Stimulated activated CD4-positive, alpha-beta T cell treated with anti-CD3 and anti-CD28 coated beads, Interleukin-1b, Interleukin-23, amount 100 ng/mL, for 4 hours (primary cell): ENCODE measurements at places on chromosomes 6 and 20.

DNA sequence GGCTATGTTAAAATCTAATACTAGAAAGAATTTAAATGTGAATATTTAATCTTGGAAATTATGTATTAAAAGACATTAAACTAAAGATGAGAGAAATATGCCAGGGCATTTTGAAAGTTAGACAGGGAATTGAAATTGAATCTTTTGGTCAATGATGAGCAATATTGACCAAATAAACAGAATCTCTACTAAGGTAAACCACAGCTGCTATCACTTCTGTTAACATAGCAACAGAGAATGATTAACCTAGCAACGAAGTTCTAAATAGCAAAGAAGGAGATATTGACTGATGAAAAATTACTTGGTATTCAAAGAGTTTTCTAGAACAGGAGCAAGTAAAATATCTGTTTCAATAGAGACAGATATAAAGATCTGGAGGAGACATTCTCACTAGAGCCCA lies 45.2 kb upstream of the RSPO3 start:
- no peak for DNase-seq

DNA sequence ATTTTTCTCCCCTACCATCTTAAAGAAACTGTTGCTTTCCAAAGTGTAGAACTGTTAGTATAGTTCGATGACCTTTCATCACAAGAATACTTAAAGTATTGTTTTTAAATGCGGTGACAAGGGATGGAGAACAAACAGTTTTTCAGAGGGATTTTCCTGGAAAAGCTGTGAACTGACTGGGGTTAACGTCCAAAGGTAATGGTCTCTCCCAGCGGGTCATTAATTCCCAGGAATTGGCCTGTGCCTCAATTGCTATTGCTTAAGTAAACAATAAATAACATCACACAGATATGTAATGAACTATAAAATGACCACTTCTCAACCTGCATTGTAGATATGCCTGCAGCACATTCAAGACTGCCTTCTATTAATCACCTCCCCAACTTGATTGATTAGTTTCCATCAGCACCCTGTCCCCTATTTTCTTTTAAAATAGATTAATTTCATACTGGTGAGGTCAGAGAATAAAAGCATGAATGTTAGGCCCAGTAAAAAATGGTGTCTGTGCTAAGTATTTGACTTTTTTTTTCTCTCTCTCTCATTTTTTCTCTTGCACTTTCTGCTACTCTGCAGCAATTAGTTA lies 268.2 kb downstream of the SAMD5 start:
- no peak for DNase-seq

DNA sequence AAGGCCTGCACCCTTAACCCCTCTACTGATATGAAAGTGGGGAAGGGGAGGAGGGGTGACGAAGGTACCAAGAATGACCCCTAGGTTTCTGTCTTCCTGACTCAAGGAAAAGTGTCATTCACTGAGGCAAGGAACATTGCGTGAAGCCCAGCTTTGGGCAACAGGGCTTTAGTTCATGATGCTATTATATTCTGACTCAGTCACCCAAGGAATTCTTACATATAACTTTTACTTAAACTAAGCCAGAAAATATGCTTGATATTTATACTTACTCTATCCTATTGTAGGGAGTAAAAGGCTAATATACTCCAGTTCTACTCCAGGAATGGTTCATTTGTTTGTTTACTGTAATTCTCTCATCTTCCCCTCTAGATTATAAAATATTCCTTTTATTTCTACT lies 60.5 kb downstream of the DOP1A start:
- no peak for DNase-seq

DNA sequence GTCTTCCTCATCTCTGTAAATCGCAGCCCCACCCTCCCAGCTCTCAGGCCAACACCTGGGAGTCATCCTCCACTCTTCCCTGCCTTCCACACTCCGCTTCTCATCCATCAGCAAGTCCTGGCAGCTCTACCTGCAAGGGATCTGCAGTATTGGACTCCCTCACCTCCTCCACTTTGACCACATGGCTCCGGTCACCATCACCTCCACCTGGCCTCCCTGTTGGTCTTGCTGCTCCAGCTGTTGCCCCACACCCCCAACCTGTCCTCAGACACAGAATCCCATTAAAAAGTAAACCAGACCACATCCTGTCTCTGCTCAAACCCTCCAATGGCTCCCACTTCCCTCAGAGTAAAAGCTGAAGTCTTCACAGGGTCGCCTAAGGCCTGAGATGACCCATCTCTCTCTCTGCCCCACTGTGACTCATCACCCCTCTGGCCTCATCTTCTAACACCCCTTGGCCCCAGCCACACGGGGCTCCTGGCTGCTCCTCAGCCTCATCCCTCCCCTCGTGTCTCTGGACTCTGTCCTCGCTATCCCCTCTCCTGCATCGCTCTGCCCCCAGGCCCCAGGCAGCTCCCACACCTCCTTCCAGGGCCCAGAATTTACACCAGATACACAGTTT lies 185.1 kb upstream of the SULF2 start:
- DNase-seq: no peak

- no peak for DNase-seq
Measured at GRCh38 chr6:11386726-11387125, 150.8 kb upstream of the TMEM170B start.

- no peak for DNase-seq
Measured at GRCh38 chr20:20440481-20440880, 72.6 kb downstream of the INSM1 start.

DNA sequence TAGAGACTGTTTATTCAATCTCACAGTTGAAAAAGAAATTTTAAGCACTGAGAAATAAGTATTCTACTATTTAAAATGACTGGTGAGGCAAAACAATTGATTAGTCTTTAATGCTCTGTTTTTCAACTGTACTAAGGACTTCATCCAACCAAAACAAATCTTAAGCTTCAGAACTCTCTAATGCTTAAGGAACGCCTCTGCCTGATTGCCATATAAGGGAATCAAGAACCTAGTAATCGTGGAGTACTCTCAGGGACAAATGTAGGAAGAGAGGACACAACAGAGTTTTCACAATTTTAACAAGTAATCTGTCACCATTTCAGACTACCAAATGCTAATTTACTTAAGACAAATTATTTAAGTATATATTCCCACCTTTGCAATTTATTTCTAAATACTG lies 16.1 kb downstream of the FBXO30 start:
- DNase-seq: no peak

DNA sequence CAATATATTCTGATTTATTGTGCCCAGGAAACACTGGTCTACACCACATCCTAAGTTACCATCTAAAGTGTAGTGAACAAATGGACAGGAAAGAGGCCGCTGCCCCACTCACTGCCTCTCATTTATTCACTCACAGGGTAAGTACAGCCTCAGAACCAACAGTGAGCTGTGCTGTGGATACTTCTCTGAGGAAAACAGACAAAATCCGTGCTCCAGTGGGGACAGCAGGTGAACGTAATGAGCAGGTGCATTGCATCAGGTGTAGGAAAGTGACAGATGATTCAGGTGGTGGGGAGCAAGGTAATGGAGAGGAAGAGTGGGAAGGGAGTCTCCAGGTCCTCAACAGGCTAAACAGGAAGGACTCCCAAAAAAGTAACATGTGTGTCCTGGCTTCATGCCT lies 8.4 kb upstream of the ULBP2 start:
- no peak for DNase-seq

DNA sequence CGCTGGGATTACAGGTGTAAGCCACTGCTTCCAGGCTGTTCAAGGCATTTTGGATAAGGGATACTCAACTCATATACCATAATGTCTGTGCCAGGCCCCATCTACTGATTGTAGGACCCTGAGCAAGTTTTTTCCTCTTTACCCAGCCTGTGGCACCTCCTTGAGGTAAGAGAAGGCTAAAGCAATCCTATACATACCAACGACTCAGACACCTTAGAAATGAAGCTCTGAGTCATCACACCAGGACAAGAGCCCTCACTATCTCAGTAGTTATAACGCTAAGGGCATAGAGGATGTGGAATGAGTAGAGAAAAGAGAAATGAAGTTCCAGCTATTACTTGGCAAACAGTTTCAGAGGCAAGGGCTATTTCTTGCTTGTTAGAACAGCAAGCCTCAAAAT lies 16.9 kb downstream of the NDRG3 start:
- no peak for DNase-seq

DNA sequence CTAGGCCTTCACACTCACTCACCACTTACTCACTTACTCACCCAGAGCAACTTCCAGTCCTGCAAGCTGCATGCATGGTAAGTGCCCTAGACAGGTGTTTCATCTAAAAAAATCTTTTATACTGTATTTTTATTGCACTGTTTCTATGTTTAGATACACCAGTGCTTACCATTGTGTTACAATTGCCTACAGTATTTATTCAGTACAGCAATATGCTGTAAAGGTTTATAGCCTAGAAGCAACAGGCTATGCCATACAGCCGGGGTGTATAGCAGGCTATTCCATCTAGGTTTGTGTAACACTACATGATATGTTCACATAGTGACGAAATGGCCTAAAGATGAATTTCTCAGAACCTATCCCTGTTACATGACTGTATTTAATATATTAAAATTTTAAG lies 37.1 kb upstream of the KCNK5 start:
- no peak for DNase-seq

GRCh38 chr20:25197183-25197869 lies 1.8 kb downstream of the ENTPD6 start:
- no peak for DNase-seq

DNA sequence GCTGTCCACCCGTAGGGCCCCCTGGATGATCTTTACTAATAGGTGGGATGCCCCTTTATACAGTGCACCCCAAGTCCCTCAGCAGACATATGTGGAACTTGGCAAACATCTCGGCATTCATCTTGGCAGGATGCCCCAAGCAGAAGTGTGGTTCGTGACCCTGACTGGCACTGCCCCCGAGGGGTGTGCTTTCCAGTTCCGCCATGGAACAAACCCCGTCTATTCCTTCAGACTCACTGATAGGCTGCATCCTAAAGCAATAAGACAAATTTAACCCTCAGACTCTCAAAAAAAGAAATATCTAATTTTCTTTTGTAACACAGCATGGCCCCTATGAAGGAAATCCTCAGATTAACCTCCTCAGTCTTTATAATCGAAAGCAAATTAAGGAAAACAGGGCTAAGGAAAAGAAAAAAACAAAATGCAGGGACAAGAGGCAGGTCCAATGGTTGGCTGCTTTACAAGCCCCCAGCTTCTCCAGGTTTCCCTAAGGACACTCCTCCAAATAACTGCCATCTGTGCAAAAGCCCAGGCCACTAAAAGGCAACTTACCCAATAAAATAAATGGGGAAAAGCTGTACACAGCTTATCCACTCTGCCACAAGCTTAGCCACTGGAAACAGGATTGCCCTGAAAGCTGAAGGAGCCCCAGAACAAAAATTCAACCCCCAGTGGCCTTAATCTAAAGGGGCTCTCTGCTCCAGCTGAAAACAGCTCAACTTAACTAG lies 30.5 kb upstream of the RIPK1 start:
- no peak for DNase-seq

GRCh38 chr6:33583591-33584155 lies 3.6 kb upstream of the BAK1 start:
- DNase-seq: no peak

GRCh38 chr6:12012558-12013306 lies 620 bp downstream of the HIVEP1 start:
- DNase-seq: peak; percentile 59

GRCh38 chr6:19391926-19392325 lies 445.2 kb upstream of the ID4 start:
- no peak for DNase-seq

GRCh38 chr20:58875541-58876134 lies 23.1 kb downstream of the GNAS start:
- no peak for DNase-seq

DNA sequence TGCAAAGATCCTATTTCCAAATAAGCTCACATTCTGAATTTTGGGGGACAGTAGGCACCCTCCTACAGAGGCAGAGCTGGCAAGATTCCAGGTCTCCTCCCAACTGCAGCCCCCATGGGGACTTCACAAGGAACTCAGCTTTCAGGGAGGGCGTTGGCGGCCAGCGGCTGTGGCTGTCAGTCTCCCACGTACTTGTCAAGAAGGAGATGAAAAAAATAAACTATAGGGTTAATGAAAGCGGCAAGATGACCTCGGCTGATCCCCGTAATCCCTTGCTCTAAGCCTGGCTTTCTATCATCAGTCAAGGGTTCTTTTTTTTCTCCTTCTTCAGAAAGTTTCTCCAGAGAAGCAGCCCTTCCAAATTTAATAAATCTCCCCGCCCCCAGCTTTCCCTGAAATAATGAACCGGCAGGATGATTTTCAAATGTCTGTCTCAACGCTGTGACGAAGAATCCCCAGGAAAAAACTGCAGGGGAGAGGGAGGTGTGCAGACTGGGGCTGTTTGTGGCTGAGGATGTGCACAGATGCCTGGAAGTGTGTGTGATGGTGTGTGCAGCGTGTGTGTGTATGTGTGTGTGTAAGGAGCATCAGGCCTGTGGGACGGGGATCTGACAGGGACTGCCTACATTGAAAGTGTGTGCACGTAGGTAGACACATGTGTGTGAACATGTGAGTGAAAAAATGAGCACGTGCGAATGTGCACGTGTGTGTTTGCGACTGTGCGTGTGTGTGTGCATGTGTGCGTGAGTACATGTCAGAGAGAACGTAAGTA lies 78.7 kb downstream of the SLC2A10 start:
- no peak for DNase-seq

DNA sequence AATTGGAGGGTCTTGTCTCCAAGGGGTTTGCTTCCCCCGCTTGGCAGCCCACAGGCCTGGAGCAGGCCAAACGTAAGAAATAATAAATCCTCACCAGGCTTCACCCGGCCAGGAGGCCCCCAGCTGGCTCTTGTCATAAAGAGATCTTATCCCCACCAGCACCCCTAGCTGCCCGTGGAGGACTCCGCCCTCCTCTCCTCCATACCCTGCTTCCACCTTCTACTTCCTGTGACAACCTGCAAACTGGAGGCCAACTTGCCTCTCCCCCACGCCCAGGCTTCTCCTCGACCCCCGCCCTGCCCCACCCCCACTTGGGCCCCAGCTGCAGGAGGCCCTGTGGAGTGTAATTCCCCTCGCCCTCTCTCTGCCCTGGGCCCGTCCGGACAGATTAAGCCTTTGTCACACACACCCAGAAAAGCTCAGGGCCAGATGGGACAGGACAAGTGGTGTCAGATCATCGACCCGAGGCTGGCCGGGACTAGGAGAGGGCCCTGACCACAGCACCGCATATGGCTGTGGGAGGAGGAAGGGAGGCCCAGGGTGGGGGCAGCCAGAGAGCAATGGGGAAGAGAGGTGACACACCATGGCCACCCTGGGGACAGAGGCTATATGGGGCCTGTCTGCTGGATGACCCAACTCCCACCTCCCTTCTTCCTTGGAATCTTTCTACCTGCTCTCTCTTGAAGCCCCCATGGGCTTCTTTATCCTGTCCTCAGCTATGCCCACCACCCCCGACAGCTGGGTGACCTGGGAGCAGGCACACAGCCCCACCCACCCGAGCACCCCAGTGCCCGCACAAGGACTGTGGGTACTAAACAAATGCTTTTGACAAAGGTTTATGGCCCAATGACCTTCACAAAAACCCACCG lies 3.9 kb downstream of the NOL4L start:
- no peak for DNase-seq

GRCh38 chr6:168365422-168366165 lies 46.0 kb upstream of the DACT2 start:
- no peak for DNase-seq
